ENCODE measurements at places on chromosomes 4 and X.

DNA sequence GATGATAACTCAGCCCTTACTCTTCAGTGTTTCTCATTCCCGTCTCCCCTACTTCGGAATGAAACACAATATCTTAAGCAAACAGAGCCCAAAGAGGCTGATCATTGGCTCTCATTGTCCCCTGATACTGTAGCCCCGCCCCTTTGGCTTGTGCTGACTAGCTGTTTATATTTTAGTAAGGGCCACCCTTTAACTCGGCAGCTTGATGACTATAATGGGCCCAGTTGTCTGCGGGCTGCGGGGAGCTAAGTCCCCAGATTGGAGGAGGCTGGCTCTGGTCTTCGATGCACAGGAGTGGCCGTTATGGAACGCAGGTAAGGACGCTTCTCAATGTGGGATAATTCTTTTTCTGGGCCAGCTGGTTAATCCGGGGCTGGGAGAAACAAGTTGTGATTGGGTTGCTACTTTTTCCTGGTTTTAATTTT is at the start of gene TRIM2:
Gene TRIM2 (plus strand): TSS at position 197 of the 425 bp plus-strand sequence. CDS start 88 bp downstream, at position 285.
- DNase-seq, result no peak

GRCh38 chr4:138241281-138242075 is 671 bp downstream of the SLC7A11 start:
- DNase-seq, result no peak

DNA sequence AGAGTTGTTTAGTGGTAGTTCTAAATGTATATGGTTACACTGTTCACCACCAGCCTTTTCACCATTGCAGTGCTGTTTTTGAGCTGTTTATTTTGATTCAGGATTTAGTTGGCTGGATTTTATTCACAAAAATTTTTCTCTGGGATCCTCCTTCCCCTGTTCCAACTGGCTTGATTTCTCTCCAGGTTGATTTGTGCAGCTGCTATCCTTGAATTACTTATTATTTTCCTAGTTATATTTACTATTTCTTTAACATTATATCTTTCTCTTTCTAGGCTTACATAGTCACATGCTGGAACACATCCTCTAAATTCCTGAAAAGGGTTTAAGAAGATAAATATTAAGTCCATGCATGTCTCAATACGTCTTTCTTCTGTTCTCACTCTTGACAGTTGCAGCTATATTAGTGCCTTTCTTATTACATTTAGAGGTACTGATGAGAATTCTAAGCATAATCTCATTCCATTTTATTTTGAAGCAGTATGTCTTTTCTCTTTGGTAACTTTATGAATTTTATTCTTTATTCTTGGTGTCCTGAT is 82.2 kb downstream of the SUPT20HL2 start:
- DNase-seq, result no peak

DNA sequence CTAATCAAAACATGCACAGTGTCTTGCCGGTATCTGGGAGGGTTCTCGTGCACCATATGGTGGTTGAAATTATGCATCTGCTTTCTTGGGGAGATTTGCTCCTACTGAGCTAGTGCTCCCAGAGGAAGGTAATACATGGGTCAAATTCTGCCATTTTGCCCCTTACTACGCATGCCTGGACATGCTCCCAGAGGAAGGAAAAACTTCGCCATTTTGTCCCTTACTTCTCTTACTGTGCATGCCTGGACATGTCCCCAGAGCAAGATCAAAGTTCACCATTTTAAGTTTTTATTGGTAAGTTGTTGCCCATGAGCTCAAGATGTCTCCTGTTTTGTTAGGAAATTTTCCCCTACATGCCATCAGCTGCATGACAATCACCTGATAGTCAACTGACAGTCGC is 252.1 kb upstream of the KLHL4 start:
- no peak for DNase-seq

DNA sequence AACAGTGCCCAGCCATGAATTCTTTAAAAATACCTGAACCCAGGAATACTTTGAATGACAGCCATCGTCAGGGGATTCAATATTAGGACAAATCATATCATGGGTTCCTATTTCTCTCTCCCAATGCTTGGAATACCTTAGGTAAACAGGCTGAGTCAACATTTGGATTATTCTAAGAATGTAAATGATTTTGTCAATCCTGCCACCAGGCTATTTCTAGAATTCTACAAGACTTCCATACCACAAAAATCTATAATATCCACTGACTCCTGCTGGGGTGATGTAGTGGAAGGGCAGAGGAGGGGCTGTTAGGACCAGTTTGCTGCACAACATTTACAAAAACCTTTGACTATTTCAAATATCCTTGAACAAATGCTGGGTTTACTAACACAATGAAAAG is 65.2 kb downstream of the IGFBP7 start:
- no peak for DNase-seq

- DNase-seq, result no peak
These were observed 25.2 kb downstream of the YTHDC1 start for GRCh38 chr4:68324519-68325262.

- DNase-seq, result no peak
These were observed 7.7 kb downstream of the S100P start for GRCh38 chr4:6701371-6701770.

GRCh38 chr4:53908661-53909078 is 155.7 kb downstream of the CHIC2 start:
- DNase-seq, result no peak

- no peak for DNase-seq
These were observed 316.7 kb downstream of the RPA4 start for GRCh38 chrX:97200454-97200853.

DNA sequence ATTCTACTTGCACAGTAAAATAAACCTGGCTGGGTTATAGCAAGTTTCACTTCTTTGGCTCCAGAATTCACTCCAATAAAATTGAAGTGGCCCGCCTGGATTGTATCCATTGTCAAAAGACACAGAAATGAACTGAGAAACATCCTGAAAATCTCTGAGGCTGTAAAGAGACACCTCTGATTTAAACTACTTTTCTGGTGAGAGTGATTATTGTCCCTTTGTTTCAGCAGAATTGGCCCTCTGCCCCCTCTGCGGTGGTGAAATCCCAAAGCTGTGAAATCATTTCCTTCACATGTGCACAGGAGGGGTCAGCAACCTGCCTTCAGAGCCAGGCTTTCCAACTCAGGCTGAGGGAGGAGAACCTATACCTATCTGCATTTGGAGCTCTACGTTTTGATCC is 23.0 kb downstream of the GAB3 start:
- no peak for DNase-seq

- no peak for DNase-seq
These were observed 29.9 kb downstream of the CLRN2 start for GRCh38 chr4:17544831-17545234.

GRCh38 chr4:25493466-25493865 is 116.4 kb downstream of the ANAPC4 start:
- DNase-seq, result no peak

DNA sequence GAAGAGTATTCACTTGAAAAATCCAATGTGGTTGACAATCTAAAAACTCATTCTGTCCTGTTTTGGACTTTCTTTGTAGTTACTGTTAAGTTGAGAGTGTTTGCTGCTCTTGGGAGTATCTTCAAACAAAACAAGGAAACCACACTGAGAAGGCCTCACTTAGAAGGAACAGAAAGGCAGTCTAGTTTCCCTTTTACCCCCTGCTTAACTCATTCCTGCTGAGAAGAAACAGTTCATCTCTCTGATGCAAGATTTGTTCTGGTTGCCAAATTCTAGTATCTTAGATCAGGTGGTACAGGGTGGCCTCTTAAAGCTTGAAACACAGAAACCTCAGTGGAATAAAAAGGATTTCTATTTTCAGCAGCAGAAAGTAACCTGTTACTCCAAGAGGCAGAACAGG is 41.4 kb downstream of the GUCY2F start:
- DNase-seq, result no peak

DNA sequence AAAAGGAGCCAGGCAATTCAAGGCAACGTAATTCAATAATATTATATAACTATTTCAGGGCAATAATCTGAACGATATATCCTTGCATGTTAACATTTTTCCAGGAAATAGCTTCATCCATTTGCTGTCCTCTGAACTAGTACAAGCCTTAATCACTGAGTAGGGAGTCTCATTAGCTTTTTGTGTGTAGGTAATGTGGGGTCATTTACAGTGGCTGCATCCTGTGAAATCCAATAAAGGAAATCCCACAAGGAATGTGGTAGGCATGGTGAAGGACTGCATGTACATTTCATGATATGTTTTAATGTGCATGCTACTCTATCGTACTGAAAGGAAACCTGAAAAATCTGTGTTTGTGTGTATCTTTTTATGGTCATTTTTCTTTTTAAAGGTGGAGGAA is 103.5 kb downstream of the SLC4A4 start:
- no peak for DNase-seq

DNA sequence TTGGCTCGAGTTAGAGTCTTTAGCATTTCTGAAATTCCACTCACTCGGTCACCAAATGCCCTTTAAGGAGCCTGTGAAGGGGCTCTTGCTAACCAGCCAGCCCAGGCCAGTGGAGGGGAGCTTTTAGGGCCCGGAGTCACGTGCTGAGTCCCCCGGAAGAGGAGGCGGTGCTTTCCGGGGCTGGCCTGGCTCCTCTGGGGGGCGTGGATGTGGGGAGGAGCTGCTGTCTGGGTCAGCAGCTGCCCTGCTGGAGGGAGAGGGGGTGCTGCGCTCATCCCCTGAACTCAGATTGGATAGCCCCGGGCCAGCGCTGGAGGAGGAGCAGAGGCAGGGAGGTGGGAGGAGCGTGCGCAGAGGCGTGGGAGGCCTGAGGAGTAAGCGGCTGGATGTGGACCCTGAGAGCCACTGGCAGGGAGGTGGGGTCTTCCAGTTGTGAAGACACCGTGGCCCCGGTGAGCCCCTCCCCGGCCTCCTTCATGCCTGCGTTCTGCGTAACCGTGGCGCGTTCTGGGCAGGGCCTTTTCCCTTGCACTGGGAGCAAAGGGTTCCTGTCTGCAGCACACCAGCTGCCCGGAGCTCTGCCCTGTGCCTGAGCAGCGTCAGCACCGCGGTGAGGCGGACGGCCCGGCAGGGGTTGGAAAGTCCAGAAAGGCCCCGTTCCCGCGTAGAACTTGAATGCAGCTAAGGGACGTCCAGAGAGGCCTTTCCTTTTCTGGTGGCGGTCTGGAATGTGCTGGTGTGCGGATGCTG is 19.7 kb downstream of the MAEA start:
- DNase-seq, result peak; percentile 23

- no peak for DNase-seq
These were observed 2.1 kb upstream of the RHOH start for GRCh38 chr4:40194602-40195161.

GRCh38 chr4:26088433-26088928 is 174.5 kb downstream of the SMIM20 start:
- no peak for DNase-seq

- no peak for DNase-seq
These were observed 63.5 kb upstream of the ARHGAP36 start for GRCh38 chrX:130994671-130995070.

GRCh38 chr4:111214371-111214770 is 591.5 kb upstream of the PITX2 start:
- DNase-seq, result no peak

GRCh38 chrX:8868070-8868773 is 67.0 kb upstream of the FAM9A start:
- no peak for DNase-seq

GRCh38 chr4:478373-478772 is 20.6 kb downstream of the ZNF721 start:
- no peak for DNase-seq

- no peak for DNase-seq
These were observed 78.5 kb downstream of the ELOVL6 start for GRCh38 chr4:110119880-110120279.

- no peak for DNase-seq
These were observed 71.9 kb downstream of the MAGEB17 start for GRCh38 chrX:16239211-16239610.

DNA sequence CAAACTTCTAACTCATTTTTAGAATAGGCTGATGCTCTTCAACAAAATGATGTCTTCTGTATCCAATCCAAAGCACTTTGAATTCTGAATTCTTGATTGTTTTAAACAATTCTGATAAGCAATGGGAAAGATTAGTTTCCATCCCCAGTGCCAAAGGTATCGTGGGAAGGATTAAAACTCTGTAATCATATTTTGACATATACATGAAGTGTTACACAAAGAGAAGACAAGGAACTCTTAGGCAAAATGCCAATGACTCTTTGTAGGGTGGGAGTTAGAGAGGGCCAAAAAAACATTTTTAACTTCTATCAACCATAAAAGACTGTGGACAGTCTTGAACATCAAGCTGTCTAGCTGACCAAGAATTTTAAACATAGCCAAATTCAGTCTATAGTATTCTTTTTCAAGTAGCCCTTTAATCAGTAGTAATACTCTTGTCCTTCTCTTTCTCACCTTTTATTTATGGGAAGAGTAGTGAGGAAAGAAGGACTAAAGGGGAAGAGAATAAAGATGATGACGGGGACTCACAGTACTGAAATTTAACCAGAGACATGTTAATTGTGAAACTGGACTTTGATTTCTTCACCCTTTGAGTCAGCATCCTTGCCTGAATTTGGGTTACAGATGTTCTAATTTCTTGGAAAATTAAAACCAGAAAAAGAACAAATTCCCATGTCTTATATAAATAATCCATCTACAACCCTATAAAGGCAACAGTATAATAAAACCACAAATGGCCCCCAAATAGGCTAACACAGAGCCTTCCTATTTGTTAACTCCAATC is 51.8 kb upstream of the VEGFD start:
- DNase-seq, result no peak

DNA sequence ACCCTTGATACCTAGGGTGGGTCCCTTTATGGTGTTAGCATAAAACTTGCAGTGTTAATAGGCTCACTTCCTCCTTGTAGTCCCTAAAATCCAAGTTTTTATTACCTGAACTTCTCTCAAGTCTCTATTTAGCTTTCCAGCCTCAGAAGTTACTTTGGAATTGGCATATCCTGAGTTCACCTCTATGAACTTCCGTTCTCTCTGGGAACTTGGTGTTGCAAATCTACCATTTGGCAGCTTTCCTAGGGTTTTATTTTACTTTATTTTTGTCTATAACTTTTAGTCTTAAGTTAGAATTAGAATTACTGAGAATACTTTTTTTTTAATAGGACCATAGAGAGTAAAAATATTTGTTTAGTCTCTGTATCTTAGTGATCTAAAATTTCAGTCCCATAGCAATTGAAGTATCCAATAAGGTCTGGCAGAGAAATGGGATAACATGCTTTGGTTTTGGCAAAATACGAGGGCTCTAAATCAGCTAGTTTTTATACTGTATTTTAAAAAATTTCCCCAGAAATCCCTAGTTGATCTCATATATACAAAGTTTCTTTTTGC is 30.3 kb upstream of the NAF1 start:
- no peak for DNase-seq

DNA sequence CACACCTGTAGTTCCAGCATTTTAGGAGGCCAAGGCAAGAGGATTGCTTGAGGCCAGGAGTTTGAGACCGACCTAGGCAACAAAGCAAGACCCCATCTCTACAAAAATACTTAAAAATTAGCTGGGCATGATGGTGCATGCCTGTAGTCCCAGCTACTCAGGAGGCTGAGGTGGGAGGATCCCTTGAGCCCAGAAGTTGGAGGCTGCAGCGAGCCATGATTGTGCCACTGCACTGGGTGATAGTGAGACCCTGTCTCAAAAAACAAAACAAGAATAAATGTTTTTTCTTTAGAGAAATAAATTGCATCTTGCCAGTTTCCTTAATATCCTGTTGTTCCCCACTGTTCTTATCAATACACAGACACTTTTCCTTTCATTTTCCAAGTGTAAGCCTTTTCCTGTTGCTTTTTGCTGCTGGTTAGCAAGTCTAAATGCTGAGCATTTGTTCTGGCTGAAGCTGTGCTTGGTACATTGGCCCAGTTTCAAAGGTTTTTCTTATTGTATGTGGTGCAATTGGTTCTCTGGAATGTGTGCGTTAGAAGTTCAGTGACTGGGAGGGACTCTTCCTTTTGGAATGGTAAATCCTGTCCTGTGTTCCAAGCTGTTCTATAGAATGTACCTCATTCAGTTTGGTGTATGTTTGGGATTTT is 98.2 kb downstream of the AFF1 start:
- DNase-seq, result no peak

Data from stimulated activated CD4-positive, alpha-beta T cell treated with anti-CD3 and anti-CD28 coated beads, Interleukin-1b, Interleukin-23, amount 100 ng/mL, for 1 hour (primary cell).